ENCODE measurements at places on chromosomes 2 and 18.

GRCh38 chr2:128733450-128733849, 414.8 kb upstream of the HS6ST1 start:
- DNase-seq: no peak

DNA sequence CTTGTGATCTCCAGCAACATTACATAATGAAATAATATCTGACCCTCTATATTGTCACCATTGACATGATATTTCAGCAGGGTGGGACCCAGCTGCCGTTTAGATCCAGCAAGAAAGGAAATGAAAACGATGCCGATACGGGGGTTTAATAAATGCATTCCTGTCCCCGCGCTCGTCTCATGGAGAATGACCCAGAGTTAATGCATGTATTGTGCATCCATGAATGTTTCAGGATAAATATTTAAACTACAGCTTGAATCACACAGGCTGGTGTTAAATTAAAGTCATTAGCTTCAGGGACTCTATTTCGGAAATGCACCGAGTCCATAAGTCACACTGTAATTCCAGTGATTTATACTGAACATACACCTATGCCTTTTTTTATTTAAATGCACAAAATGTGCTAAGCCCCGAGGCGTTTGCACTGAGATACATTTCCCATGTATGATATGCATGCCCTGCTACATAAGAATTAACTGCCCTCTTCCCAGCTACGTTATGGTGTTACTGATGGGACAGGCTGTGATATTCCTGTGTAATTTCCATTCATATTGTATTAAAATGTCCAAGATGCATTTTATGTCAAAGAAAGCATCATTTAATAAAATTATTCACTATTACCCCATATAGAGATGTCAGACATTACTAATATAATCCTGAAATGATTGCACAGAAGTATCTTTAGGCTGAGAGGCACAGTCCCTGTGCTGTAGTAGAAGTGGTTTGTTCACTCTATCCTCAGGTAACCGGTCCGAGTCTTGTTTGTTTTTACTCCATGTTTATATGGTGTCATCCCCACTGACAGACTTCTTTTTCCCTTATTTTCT, 109.3 kb upstream of the ZNF516 start:
- DNase-seq: no peak

GRCh38 chr18:48825101-48825745, 125.5 kb downstream of the SMAD7 start:
- peak; percentile 82 for DNase-seq

DNA sequence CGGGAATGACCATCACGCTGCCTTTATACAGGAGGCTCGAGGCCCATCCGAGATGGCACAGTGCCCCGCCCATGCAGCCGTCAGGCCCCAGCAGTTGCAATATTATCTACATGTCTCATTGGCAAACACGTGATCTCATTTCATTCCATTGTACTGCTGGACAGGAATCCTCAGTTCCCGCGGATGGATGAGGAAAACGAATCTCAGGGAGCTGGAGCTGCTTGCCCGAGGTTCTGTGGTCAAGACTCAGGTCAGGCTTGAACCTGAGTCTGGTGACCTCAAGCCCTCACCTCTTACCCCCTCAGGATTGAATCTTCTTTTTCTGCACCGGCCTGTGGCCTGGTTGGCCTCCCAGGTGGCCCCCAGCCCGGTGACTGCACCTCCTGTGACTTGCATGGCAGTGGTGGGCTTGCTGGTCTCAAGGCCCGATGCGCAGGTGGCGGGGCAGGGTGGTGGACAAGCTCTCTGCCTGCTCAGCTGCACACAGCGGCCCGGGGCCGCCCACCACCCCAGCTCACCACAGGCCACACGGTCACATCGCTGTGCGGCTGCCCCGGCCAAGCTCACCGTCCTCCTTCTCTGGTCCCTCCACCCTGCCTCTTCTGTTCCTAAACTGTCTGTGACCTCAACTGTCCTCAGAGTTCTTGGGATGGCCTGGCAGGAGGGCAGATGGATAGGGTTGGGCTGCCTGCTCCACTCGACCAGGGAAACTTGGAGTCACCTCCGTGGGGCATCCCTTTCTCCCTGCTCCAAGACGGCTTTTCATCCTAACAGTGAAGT, 52.0 kb upstream of the HS6ST1 start:
- no peak for DNase-seq

GRCh38 chr2:46815121-46815802, 100.3 kb downstream of the MCFD2 start:
- no peak for DNase-seq

DNA sequence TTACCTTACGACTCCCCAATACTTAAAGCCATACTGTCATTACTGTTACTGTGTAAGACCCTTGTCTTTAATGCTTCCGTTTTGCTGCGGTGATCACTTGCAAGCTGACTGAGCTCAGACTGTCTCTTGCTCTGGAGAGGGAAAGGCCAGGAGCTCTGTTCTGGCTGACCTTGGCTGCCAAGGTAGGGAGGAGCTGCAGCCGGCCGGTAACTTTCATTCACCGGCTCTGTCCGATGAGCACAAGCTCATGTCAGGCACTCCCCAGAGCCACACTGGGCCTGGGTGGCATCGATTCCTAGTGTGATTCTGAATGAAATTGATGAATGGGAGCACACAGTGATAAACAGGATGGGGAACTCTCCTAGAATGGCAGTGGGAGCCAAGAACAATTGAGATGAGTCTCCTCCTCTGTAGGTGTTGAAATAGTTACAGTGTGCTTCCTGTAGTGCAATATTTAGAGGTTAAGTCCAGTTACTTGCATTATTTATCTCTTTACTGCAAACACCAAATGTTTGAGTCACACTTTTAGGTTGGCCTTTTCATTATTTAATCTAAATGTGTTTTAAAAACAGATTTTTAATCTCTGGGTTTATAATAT, 100.9 kb downstream of the ATP9B start:
- DNase-seq: peak; percentile 75

GRCh38 chr18:44041553-44041952, 639.1 kb upstream of the SETBP1 start:
- DNase-seq: no peak

DNA sequence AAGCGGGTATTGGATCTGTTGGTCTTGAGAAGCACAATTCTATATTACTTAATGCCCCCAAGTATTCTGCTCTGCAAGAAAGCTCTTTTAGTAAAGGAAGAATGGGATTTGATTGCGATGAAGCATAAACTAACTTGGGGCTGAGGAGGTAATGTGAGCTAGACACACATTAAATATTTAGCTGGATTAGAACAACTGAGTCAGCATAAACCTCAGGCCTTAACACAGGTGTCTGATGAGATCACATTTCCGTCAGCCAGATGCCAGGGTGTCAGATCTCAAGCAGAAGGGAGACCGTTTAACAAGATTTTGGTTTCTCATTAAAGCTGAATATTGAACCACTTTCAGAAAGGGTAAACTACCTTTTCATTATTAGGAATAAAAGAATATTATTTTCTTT, 94.5 kb downstream of the GYPC start:
- no peak for DNase-seq
